ENCODE measurements at places on chromosomes 11 and 22.

- DNase-seq = no peak
These were observed 22.4 kb upstream of the C11orf96 start for GRCh38 chr11:43919852-43920597.

- no peak for DNase-seq
These were observed 252.7 kb downstream of the CASP12 start for GRCh38 chr11:104645261-104646222.

- DNase-seq = no peak
These were observed 38.6 kb upstream of the LMO2 start for GRCh38 chr11:33930317-33931021.

GRCh38 chr22:48234011-48234410 is 1471.6 kb downstream of the TBC1D22A start:
- DNase-seq = no peak
